T-helper 17 cell (primary cell): ENCODE measurements at places on chromosomes 11 and 22.
A peak's percentile ranks its signal among the peaks of the same experiment; 100 is the strongest.

DNA sequence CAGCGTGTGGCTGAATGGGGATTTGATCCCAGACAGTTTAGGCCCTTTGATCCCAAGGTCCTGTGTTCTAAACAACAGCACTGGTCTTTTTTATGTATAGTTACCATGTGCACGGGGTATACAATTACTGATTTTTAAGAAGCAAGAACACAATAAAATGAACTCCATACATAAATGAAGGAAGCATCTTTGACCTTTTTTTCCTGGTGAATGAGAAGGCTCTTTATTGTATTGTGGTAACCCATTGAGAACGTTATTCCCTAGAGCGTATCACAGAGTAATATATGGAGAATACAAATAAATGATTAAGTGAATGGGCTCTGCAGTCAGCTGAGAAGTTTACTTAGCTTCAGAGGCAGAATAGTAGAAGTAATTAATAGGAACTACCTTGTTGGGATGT lies 563.6 kb downstream of the NTM start:
- DNase-seq = no peak

GRCh38 chr11:34603129-34604001 lies 17.5 kb upstream of the EHF start:
- DNase-seq = no peak

DNA sequence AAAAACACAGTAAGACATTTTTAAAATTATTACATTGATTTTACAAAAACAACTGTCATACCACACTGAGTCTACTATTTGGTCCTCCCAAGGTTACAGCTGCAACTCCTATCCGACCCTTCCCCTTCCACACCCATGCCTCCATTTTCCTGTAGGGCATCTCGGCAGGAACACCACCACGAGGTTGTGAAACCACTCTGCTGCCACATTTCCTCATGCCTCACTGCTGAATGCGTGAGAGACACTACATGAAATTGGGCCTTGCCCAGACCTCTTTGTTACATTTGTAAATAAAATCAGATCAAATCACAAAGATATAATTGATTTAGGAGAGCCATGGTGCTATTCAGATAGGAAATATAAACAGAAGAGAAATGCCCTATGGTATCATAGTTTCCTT lies 2.0 kb downstream of the ARHGAP32 start:
- DNase-seq = no peak

DNA sequence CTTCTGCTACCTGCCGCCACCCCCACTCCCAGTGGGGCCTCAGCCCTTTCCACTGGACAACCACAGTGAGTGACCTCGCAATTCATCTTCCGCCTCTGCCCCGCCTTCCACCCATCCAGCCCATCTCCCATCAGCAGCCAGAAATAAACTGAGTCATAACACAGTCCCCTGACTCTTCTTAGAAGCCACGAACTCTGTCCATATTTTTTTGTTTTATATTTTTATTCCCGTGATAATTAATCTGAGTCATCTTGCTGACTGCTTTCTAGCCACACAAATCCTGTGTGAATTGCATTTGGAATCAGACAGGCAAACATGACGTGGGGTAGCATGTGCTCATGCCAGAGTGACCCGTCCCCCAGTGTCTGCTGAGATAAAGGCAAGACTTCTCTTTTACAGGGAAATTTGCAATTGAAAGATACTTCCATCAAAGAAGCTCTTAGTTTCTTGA lies 7.0 kb downstream of the FADD start:
- no peak for DNase-seq

GRCh38 chr22:17781319-17782031 lies 7.2 kb upstream of the BID start:
- no peak for DNase-seq

GRCh38 chr11:46180736-46181135 lies 59.5 kb upstream of the PHF21A start:
- no peak for DNase-seq

DNA sequence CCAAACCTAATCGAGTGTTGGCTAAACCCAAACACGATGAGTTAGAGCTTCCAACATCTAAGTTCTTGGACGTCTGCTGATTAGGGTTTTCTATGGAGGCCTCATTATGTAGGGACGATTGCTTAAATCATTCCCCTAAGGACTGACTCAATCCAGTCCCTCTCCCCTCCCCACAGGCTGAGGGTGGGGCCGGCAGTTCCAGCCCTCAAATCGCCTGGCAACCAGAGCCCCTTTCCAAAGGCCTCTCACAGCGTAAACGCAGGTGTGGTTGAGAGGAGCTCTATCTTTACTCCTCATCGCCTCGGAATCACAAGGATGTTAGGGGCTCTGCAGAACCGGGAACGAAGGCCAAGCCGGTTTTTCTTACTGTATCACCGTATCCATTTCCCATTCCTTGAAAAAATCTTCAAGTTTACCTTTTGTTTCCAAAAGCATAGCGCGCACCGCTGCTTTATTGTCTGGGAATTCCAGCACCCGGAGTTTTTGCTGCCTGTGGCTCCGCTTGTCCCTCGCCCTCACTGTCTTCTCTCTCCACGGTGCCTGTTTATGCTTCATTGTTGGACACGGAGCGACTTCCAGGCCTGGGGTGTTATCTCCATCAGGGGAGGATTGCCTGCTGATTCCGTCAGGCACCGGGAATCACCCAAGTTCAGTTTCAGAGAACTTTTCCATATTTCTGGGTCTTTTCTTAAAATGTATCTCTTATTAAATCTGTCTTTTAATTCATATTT lies 13.8 kb upstream of the IFITM3 start:
- DNase-seq = no peak

DNA sequence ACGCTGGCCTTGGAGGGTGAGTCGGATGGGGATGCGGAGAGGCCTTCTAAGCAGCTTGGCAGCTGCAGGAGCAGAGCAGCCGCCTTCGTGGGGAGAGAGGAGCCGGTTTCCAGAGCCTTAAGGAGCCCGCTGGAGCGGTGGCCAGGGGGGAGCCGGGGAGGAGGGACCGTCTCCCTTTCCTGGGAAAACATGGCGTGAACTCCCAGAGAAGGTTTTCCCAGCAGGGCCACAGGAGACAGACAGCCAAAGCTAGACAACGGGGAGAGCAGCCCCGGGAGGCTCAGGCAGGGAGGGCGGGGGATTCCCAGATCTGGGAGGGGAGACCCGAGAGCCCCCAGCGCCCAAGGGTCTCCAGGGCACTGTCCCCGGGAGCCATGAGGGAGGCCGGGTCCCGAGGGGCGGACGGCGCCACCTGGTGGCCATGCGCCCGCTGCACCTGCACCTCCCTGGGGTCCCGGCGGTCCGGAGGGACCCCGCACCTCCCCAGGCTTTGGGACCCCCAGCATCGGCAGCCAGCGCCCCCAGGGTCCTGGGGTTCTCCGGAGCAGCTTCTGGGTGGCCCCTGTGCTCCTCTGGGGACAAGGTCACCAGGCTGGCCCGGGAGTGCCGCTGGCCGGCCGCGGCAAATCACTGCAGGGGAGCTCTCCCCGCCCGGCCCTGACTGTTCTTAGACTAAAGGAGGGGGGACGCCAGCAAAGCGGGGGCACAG lies 2.4 kb upstream of the SYT8 start:
- DNase-seq = peak; percentile 68
